ENCODE measurements at places on chromosomes 2 and 18.

- no peak for DNase-seq
Measured at GRCh38 chr2:43239981-43240765, 13.8 kb upstream of the ZFP36L2 start.

DNA sequence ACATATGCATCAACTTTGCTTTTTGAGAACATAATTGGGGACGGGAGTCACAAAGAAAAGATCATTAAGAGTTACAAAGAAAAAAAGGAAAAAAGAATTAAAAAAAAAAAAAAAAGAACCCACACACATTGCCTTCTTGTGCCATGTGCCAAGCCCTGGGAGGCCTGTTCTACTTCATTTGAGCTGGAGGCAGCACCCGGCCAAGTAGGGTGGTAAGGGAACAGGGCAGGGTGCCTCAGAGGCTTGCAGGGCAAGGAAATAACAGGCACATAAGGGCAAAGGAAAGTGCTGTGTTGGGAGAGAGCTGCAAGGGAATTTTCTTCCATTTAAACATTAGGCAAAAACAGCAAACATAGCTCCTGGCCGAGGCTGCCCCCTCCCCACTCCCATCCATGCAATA, 418.0 kb downstream of the TMEM182 start:
- no peak for DNase-seq

DNA sequence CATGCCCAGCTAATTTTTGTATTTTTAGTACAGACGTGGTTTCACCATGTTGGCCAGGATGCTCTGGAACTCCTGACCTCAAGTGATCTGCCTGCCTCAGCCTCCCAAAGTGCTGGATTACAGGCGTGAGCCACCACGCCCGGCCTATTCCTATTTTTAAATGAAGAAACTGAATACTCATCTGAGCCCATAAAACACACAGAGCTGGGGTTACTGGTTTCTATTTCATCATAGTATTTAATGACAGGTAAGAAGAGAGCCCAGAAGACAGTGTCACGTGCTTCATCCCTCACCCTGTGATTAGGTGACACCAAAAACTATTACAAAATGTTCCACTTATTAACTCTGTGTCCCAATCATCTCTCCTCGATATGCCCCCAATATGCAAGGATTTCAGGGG, 15.6 kb upstream of the LRATD1 start:
- DNase-seq, result no peak

DNA sequence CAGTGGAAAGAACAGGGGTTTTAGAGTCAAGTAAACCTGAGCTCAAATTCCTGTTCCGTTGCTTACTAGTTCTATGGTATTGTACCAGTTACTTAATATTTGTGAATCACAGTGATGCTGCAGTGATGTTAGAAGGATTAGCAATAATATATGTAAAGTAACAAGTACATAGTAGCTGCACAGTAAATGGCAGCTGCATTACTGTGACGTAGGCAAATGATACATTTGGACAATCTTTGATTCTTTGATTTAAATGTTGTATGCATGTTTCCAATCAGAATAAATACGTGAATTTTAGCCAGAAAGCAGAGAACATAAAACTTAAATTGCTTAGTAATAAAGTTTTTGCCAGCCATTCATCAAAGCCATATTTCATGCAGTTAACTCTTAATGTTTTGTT, 243.0 kb downstream of the ERBB4 start:
- DNase-seq, result no peak

DNA sequence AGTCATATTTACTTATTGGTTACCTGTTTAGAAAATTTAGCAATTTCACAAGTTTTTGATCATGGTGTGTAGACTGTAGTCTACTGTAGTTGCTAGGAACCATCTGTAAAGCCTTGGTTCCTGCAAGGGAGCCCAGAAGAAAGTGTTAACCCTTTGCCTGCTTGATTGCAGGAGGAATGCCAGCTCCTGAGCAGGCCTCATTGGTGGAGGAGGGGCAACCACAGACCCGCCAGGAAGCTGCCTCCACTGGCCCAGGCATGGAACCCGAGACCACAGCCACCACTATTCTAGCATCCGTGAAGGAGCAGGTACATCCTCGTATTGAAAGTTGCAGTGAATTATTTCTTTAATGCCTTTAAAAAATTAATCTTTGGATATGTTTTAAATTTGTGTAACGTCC, 76.3 kb downstream of the PKP4 start:
- DNase-seq, result no peak

DNA sequence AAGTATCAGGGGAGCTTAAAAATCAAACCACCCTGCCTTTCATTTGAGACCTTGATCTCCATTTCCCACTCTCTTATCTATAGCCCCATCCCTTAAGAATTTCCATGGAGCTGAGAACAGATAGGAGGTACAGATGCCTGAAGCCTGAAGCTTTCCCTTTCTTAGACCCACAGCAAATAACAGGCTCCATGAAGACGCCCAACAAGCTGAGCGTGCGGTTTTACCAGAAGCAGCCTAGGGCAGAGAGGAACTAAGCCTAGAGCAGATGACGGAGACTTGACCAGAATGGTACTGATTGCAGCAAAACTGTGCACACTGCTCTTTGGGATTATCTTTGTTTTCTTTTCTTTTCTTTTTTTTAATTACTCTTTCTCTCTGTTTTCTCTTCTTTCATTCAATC, 1.7 kb upstream of the ERBB4 start:
- no peak for DNase-seq

DNA sequence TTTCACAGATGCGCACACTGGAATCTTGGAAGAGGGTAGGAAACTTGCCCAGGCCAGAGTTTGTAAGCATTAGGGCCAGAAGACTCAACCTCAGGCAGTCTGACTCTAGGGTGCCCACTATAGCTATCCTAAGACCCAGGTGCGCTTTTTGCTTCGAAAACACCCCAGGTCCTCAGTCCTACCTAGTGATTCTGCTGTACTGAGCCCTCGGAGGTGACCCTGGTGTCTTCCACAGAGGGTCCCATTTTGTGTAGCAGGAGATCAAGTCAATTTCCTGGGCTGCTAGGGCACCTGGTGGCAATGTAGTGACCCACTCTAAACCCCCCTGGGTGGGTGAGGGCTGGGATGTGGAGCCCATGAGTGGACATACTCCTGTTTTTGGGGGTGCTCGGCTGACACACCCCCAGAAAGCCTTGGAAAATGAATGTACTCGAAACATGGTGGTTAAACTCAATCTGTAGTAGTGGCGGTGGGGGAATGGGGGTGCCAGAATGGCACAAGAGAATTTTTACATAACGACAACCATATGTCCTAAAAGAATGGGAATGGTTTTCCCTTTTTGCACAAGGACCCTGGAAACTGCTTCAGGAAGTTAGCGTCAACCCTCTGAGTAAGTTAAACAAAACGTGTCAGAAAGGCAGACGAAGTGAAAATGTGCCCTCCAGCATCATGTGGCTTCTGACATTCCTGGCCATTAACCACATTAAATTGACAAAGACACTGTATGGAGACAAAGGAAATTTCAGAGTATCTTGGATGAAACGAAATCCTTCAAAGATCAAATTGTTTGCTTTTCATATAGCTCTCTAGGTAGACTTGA, 218.0 kb upstream of the COPS8 start:
- DNase-seq, result no peak

- no peak for DNase-seq
Measured at GRCh38 chr2:55277310-55277709, 8.3 kb upstream of the MTIF2 start.

- no peak for DNase-seq
Measured at GRCh38 chr2:186575302-186575701, 14.6 kb upstream of the ITGAV start.

DNA sequence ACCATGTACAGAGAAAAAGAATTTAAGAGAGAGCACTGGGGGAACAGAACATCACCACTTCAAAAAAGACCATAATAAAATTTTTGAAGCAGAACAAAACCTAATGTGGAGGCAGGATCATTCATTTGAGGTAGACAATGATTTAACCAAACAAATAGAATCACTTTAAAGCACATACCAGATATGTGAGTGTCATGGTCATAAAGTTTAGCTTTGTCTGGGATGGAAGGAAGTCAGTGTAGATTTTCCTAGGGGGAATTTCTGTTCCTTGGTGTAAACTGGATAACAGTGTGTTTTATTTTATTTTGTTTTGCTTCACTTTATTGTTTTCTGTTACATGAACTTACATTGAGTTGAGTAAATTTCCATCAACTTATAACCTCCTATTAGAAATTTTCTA, 120.8 kb downstream of the CRIM1 start:
- no peak for DNase-seq

GRCh38 chr18:71798986-71799673, 745.0 kb downstream of the CBLN2 start:
- DNase-seq, result no peak

- DNase-seq, result no peak
Measured at GRCh38 chr18:70072678-70073077, 125.0 kb upstream of the CD226 start.

DNA sequence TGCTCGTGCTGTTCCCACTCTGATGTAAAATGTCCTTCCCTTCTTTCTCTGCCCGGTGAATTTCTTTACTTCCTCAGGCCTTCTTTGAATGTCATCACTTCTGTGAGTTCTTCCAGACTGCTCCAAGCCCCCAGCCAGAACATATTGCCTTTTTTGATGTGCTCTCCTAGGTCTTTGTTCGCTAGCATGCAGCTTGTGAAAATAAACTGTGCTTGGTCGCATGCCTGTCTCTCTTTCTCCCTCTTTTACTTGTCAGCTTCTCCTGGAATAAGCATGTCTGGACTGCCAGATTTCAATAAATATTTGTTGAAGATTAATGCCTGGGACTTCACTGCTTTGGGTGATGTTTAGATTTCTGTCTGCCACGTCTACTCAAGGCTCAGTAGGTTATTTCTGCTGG, 82.7 kb upstream of the ARHGAP28 start:
- no peak for DNase-seq

GRCh38 chr18:37762076-37762621, 196.6 kb upstream of the CELF4 start:
- no peak for DNase-seq

- DNase-seq, result no peak
Measured at GRCh38 chr2:173681881-173682650, 283.1 kb downstream of the SP3 start.

DNA sequence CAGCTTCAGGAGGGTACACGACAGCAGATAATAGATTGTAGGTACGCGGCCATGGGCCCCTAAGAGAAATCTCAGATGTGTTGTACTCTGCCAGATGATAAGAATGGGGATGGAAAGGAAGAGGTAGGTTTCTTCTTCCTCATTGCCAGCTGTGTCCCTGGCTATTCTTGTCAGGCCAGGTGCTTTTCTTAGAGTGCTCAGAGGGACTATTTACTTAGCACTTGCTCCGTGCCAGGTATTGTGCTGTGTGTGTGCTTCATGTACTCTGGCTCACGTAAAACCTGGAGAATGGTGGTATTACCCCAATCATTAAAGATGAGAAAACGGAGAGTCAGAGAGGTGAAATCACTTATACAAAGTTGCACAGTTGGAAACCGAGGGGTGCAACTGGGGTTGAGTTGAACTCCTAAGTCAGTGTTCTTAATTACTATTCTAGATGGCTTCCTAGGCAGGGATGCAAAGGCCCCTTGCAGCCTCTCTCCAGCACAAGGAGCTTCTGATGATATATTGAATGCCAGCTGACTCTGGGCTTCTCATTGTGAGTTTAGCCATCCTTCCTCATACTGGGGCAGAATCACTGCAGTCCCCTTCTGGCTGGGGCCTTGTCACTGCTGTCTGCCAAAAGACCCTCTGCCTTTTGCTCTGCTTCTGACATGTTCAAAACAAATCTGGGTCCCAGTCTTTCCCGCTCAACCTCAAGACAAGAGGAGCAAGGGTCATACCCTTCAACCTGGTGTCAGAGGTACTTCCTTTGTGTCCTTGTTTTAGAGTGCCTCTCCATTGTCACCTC, 60.7 kb downstream of the LYPD1 start:
- DNase-seq, result no peak

GRCh38 chr18:6203791-6204190, 210.9 kb downstream of the L3MBTL4 start:
- no peak for DNase-seq

DNA sequence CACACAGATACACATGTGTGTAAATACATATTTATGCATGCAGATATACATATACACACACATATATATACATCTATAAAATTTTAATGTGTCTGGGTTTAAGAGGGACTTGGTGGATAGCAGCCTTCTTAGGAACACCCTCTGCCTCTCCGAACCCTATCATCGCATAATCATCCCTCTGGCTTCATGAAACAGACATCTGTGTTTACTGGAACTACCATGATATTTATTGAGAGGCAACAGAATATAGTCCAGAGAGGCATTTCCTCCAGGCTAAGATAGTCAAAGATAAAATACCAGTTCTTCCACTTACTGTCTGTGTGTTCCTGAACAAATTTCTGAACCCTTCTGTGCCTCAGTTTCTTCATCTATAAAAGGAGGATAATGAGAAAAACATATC, 239.0 kb upstream of the FANCL start:
- no peak for DNase-seq

- DNase-seq, result no peak
Measured at GRCh38 chr2:129911363-129912065, 68.0 kb upstream of the RAB6C start.

GRCh38 chr18:30088238-30089015, 954.1 kb downstream of the DSC3 start:
- no peak for DNase-seq

GRCh38 chr2:43318791-43319190, 92.4 kb upstream of the ZFP36L2 start:
- DNase-seq, result no peak

GRCh38 chr2:183404392-183404791, 280.1 kb downstream of the NUP35 start:
- no peak for DNase-seq

DNA sequence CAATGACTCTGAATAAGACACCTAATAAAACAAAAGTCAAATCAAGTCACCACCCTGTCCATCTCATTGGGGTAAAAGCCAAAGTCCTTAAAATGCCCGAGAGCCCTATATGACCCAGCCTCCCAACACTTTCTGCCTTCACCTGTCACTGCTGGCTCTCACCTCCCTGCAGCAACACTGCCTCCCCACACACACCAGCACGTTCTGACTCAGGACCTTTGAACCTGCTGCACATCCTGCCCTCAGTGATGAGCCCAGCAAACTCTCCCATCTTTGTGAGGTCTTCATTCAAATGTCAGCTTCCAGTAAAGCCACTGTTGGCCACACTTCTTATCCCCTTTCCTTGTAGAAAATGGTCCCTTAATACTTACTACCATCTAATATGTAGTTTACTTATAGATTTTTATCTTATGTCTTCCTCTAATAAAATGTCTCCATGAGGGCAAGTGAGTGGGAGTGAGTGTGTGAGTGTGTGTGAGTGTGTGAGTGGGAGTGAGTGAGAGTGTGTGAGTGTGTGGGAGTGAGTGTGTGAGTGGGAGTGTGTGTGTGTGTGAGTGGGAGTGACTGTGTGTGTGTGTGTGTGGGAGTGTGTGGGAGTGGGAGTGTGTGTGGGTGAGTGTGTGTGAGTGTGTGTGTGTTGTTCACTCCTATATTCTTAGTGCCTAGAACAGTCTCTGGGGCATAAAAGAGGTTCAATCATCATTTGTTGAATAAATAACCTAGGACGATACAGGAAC, 504.7 kb downstream of the EIPR1 start:
- DNase-seq, result no peak
